Hematopoietic multipotent progenitor cell treated with erythropoietin and hydrocortisone succinate and interleukin-3 and kit ligand, for 6 days (in vitro differentiated cells): ENCODE measurements at places on chromosomes 4 and X.

GRCh38 chr4:139242511-139243051 lies 37.4 kb downstream of the MGARP start:
- no peak for DNase-seq

DNA sequence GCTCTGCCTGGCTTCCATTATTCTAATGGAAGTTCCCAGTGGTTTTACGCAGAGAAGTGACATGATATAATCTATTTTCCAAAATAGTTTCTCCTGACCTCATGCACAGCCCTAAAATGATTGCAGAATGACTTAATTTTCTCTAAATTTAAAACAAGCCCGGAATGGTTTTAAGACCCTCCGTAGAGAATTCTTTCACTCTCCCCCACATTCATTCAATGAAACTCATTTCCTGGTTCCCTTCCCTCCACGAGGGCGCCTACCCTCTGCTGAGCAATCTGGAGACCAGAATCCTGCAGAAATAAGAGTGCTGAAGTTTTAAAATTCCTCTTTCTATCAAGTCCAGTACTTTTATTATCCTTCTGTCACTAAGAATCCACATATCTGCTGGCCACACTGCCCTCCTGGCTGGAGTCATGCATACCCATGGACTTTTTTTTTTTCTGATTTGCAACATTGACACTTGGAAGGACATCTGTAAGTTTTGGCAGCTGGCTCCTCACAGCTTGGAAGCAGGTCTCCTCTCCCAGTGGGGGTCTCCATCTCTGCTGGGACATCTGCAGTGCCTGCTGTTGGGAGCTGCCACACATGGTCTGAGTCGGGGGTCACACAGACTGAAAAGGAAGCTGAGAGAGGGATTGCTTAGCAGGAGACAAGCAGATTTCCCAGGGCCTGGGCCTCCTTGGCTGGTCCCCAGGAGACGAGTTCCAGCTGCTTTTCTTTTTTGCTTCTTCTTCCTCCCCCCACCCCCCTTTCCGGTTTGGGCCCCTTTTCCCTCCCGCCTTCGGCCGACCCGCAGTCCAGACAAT lies 86.1 kb downstream of the SOWAHB start:
- DNase-seq, result no peak

- DNase-seq, result no peak
Observed at GRCh38 chr4:113540859-113541258, 220.7 kb downstream of the CAMK2D start.

- DNase-seq, result no peak
Observed at GRCh38 chrX:47561659-47562151, 700 bp downstream of the ARAF start.

- DNase-seq, result peak; percentile 23
Observed at GRCh38 chr4:121951521-121952110, at the start of gene TRPC3. TRPC3 (minus strand) TSS chr4:121952060; CDS start chr4:121951680, 380 bp downstream.
